ENCODE measurements at places on chromosomes 7 and 10. TPM values are rescaled to one million over a fixed set of nuclear protein-coding genes. Genes with fewer than 3 reads are reported as not detected.

GRCh38 chr7:106679153-106679931 is 18.4 kb upstream of the CCDC71L start:
- DNase-seq: no peak
- no peaks in the 10 kb centered on the region for H3K4me1 ChIP-seq
- no peak overlapping the region for H3K27ac ChIP-seq
- H3K27me3 ChIP-seq: no peaks in the 10 kb centered on the region
- no peak overlapping the region for H3K4me3 ChIP-seq

DNA sequence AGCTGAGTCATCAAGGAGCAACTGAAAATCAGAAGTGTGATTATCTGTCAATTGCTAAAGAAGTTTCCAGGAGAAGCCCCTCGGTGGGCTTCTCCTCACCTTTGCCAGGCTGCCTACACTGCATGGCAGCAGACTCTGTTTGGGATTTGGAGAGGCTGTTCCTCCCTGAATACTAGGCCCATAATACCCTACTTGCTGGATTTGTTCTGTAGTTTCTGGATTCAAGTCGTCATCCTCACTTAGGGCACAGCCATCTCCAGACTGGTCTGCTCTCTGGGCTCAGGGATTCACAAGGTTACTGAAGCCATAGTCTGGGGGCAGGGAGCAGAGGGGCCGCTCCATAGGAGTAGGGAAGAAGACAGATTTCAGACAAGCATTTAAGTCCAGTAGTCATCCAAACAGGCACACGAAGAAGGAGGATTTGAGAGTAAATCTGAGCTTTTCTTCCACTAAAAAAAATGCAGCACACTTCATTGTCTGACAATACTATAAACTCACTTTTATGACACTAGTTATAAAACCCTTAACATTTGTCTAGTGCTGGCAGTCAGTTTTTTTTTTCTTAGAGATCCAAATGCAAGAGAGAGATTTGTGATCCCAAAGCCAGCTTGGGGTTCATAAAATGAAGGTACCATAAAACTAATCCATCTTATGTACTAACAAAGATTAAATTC is 723.3 kb downstream of the GRID1 start:
- no peaks in the 10 kb centered on the region for H3K36me3 ChIP-seq
- no peaks in the 10 kb centered on the region for H3K4me1 ChIP-seq
- no peak for DNase-seq
- H3K27ac ChIP-seq: no peak overlapping the region
- no peaks in the 10 kb centered on the region for H3K27me3 ChIP-seq

The PRF1 gene
- 16.8 TPM for total RNA-seq

The CRTAC1 gene
- not detected for total RNA-seq

DNA sequence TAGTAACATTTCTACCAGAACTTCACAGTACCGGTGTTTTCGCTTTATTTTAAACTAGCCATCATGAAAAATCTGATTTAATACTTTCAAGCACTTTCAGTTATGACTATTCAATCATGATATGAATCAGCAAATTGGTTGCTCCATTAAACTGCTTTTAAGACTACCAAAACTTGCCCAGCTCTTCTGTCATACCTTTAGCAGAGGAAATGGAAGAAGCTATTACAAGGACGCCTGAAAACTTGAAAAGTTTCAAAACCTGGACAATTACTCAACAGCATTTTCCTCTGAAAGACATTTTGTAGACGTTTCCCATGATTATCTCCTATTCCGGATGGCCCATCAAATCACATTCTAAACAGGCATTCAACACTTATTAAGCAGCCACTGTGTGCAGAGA is 2.0 kb downstream of the JAZF1 start:
- DNase-seq: no peak
- no peaks in the 10 kb centered on the region for H3K36me3 ChIP-seq
- H3K27ac ChIP-seq: peak overlapping the region; percentile 30
- H3K4me3 ChIP-seq: peak overlapping the region; percentile 78
- H3K4me1 ChIP-seq: peaks cover 9% of the 10 kb centered on the region
- no peaks in the 10 kb centered on the region for H3K27me3 ChIP-seq

- no peak overlapping the region for H3K4me3 ChIP-seq
- no peaks in the 10 kb centered on the region for H3K36me3 ChIP-seq
- no peak overlapping the region for H3K27ac ChIP-seq
- DNase-seq: no peak
Measured at GRCh38 chr7:102926783-102927140, 14.0 kb downstream of the LRRC17 start.

DNA sequence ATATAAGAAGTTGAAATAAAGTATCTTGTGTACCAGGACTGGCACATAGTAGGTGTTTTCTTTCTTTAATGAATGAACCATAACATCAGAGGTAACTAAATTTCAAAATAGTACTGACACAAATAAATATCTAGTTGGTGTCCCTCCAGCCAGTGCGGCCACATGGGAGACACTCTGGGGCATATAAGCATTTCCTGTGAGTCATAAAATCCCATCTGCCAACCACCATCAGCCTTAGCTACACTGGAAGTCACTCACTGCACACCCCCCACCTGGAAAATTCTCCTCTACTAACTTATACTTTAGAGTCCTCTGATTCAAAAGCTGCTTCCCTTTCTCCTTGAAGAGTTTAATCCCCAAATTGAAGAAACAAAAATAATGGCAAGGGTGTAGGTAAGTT is 32.5 kb downstream of the DYDC1 start:
- no peak overlapping the region for H3K4me3 ChIP-seq
- H3K27ac ChIP-seq: no peak overlapping the region

DNA sequence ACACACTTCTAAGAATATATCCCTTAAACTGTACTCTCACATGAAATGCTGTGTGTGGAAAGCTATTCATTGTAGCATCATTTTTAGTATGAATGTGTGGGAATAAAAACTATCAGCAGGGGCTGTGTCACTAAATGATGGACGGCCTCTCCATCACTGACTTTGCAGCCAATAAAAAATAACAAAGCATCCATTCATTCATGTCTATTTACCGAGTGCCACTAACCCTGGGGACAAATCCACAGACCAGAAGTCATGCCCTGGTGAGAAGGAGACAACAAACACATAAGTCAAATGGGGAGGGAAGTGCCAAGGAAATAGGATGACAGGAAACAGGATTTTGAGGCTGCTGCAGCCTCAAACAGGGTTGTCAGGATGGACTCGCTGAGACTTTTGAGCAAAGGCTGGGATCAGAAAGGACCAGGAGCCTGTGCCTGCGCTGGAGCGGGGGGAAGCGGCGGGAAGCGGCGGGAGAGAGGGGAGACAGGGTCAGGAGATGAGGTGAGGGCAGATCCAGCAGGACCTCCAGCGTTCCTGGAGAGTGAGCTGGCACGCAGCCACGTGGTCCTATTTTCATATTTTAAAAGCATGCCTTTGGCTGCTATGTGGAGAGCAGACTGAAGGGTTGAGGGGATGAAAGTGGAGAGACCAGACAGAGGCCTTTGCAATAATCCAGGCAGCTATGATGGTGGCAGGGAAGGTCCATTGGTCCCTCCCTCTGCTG is 2.2 kb upstream of the NOM1 start:
- peaks cover 30% of the 10 kb centered on the region for H3K27me3 ChIP-seq
- DNase-seq: no peak
- H3K4me3 ChIP-seq: peak overlapping the region; percentile 13
- H3K36me3 ChIP-seq: no peaks in the 10 kb centered on the region
- H3K27ac ChIP-seq: no peak overlapping the region
- H3K4me1 ChIP-seq: peaks cover 24% of the 10 kb centered on the region

- H3K36me3 ChIP-seq: peaks cover 3% of the 10 kb centered on the region
- H3K27ac ChIP-seq: no peak overlapping the region
- H3K4me1 ChIP-seq: peaks cover 22% of the 10 kb centered on the region
- peak; percentile 13 for DNase-seq
Measured at GRCh38 chr10:119313644-119314043, 106.3 kb downstream of the GRK5 start.

DNA sequence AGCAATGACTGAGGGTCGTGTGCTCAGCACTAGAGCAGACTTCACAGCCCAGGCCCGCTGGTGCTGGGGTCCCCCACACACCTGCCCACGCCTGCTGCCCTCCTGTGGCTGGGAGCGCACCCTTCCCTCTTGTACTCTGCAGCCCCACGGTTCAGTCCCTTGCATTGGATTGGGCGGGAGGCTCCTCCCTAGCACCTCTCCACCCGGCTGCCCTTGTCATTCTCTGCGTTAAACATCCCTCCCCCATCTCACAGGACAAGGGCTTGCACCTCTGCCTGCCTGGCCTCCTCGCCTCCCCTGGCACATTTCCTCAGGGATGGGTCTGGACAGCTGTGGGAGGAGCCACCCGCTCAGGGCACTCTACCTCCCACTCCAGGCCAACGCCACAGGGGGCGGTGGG is 68.6 kb downstream of the ALOX5 start:
- no peak overlapping the region for H3K27ac ChIP-seq
- DNase-seq: no peak
- peaks cover 4% of the 10 kb centered on the region for H3K27me3 ChIP-seq
- H3K36me3 ChIP-seq: no peaks in the 10 kb centered on the region
- no peak overlapping the region for H3K4me3 ChIP-seq
- H3K4me1 ChIP-seq: peaks cover 4% of the 10 kb centered on the region

GRCh38 chr10:26780793-26781601 is 79.8 kb downstream of the ABI1 start:
- no peaks in the 10 kb centered on the region for H3K27me3 ChIP-seq
- peaks cover 5% of the 10 kb centered on the region for H3K36me3 ChIP-seq
- H3K27ac ChIP-seq: peak overlapping the region; percentile 27
- DNase-seq: no peak
- peaks cover 92% of the 10 kb centered on the region for H3K4me1 ChIP-seq

DNA sequence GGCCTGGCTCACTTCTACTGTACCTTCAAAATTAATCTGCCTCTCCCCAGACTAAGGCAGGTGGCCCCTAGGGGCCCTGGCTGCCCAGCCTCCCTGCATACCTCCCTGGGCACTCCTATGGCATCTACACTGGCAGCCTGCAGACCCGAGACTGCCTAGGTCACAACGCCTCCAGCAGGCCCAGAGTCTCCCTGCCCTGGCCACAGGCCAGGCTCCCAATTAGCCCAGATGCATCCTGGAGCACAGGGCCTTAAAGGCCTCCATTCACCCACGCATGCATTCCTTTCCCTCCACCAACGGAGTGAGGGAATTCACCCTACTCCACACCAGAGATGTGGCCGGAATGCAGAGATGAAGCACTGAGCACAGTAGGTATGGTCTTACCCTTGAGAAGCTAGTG is 1.9 kb downstream of the CHAT start:
- H3K4me1 ChIP-seq: peaks cover 21% of the 10 kb centered on the region
- no peak for DNase-seq
- no peak overlapping the region for H3K27ac ChIP-seq
- no peaks in the 10 kb centered on the region for H3K36me3 ChIP-seq
- no peak overlapping the region for H3K4me3 ChIP-seq
- H3K27me3 ChIP-seq: peaks cover 98% of the 10 kb centered on the region

DNA sequence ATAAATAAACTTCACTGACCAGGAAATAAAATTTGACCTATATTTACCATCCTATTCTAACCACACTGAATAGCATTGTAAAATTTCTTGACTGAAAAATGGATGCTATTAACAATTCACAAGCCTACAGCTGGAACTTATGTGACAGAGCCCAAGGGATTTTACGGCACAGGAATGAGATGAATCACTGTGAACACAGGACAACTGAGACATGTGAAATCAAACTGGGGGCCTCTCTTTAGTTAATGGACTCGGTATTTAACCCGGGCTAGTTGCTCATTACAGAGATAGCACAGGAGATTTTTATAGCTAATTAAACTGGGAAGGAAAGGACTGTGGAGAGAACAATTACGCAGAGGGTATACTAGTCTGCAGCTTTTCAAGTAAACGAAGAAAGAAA is 100.6 kb downstream of the MICU1 start:
- H3K27ac ChIP-seq: no peak overlapping the region
- DNase-seq: no peak
- H3K4me1 ChIP-seq: no peaks in the 10 kb centered on the region
- no peaks in the 10 kb centered on the region for H3K27me3 ChIP-seq
- no peak overlapping the region for H3K4me3 ChIP-seq

The SPDYE9 gene
- total RNA-seq: not detected

- H3K4me1 ChIP-seq: peaks cover 82% of the 10 kb centered on the region
- no peak for DNase-seq
- no peak overlapping the region for H3K27ac ChIP-seq
Measured at GRCh38 chr10:102778781-102779180, 35.0 kb downstream of the WBP1L start.

DNA sequence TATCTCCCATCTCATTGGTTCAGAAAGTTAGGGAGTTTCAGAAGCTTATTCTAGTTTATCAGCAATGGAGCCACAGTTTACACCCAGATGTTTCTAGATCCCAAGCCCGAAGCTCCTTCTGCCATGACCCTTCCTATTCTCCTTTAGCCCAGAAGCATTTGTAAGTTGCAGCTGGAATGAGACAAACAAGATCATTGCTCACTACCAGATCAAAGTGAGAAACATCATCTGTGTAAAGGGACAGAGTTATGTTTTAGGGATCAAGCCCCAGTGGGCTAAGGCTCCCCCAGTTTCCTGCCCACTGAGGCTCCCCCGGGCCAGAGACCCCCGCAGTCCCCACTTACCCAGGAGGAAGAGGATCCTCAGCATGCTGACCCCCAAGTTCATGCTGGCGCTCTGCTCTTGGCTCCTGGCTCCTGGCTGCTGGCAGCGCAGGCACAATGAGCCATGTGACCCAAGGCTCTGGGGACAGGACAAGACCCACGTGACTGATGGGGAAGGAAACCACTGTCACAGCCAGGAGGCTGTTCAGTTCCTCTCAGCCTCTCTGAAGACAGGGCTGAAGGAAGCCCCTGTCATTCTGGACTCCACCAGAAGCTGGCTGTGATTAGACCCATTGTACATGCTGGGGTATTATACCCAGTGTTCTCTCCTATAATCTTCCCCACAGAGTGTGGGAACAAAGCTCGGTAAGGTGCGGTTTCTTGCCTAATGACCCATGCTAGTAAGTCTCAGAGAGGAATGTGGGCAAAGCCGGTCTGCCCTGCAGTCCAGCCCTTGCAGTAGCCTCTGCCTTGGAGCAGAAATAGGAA is at the start of gene TMEM273:
Gene TMEM273, minus strand, starts transcription at position 442 of the 812 bp plus-strand sequence. Its CDS starts 55 bp downstream, at position 387.
- peaks cover 41% of the 10 kb centered on the region for H3K27me3 ChIP-seq
- H3K36me3 ChIP-seq: no peaks in the 10 kb centered on the region
- H3K4me1 ChIP-seq: peaks cover 67% of the 10 kb centered on the region
- H3K27ac ChIP-seq: no peak within 1 kb of the TSS
- DNase-seq: no peak
- H3K4me3 ChIP-seq: no peak within 1 kb of the TSS

DNA sequence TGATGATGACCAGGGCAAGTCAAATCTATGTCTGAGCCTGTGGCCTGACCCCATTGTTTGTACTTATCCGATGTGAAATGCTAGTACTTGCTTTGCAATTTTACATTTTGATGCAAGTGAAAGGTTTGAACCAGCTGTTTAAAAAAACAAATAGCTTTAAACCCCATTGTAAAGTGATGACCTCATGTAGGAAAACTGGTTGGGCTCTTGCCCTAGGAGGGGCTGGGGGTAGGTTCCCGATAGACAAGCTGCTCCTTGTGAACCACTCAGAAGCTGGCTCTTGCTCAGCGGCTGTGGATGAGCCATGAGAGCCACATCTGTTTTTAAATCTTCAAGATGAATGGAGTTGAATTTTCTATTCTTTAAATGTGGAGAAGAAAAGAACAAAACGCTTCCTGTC is 185.3 kb downstream of the WDR11 start:
- H3K27ac ChIP-seq: no peak overlapping the region
- no peak overlapping the region for H3K4me3 ChIP-seq
- no peak for DNase-seq
- H3K27me3 ChIP-seq: peaks cover 8% of the 10 kb centered on the region
- no peaks in the 10 kb centered on the region for H3K36me3 ChIP-seq

All from naive thymus-derived CD8-positive, alpha-beta T cell (primary cell).